ENCODE measurements at places on chromosomes 11 and 22.
A peak's percentile ranks its signal among the peaks of the same experiment; 100 is the strongest.

- H3K4me1 ChIP-seq = peaks cover 4% of the 10 kb centered on the region
- H3K4me3 ChIP-seq = no peak overlapping the region
- H3K36me3 ChIP-seq = peaks cover 8% of the 10 kb centered on the region
- H3K27ac ChIP-seq = no peak overlapping the region
These were observed 5.5 kb downstream of the HRAS start for GRCh38 chr11:529728-530411.

DNA sequence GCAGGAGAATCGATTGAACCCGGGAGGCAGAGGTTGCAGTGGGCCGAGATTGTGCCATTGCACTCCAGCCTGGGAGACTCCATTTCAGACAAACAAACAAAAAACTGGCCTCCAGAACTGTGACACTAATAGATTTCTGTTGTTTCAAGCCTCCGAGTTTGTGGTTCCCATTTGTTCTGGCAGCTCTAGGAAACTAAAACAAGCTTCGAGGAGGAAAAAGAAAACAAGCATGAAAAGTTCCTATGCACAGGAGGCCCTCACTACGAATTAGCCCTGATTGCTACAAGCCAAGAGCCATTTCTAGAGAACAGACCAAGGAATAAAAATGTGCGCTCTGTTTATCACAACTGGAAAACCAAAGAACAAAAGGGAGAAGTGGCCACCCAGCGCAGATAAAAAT is 47.8 kb upstream of the SHANK2 start:
- H3K36me3 ChIP-seq = no peaks in the 10 kb centered on the region
- DNase-seq = no peak
- no peak overlapping the region for H3K27ac ChIP-seq
- peaks cover 4% of the 10 kb centered on the region for H3K27me3 ChIP-seq

GRCh38 chr11:79269611-79270307 is 171.1 kb downstream of the TENM4 start:
- H3K4me3 ChIP-seq = no peak overlapping the region
- H3K27me3 ChIP-seq = no peaks in the 10 kb centered on the region
- no peaks in the 10 kb centered on the region for H3K4me1 ChIP-seq
- no peak for DNase-seq
- no peaks in the 10 kb centered on the region for H3K36me3 ChIP-seq

DNA sequence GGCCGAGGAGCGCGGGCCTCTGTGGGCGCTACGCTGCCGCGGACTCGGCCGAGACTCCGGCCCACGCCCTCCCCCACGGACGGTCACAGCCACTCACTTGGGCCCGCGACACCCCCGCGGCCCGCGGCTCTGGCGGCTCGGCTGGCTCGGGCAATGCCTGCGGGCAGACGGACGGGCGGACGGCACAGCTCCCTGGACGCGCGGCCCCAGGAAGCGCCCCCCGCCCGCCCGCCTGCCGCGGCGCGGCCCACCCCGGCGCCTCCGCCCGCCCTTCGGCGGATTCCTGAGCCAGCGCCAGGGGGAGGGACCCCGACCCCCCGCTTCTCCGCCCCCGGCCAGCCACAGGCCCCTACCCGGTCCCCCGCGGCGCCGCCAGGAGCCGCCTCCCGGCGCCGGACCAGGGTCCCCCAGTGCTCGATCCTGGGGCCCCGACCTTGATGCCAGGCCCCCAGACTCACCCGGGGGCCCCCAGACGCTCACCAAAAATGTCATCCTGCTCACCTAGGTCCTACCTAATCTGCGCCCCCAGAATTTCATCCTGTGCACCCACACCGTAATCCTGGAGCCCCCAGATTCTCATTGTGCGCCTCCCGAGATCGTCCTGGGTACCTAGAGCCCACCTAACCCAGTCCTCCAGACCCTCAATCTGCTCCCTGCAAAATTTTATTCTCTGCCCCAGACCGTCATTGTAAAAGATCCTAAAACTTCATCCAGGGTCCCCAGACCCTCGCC is at the start of gene EFEMP2:
Gene EFEMP2, minus strand, starts transcription at position 215 of the 732 bp plus-strand sequence. CDS start 446 bp downstream, outside the sequence.
- peak within 1 kb of the TSS; percentile 85 for H3K4me3 ChIP-seq
- H3K27me3 ChIP-seq = peaks cover 34% of the 10 kb centered on the region
- H3K27ac ChIP-seq = peak within 1 kb of the TSS; percentile 75
- H3K36me3 ChIP-seq = peaks cover 5% of the 10 kb centered on the region
- peaks cover 47% of the 10 kb centered on the region for H3K4me1 ChIP-seq

DNA sequence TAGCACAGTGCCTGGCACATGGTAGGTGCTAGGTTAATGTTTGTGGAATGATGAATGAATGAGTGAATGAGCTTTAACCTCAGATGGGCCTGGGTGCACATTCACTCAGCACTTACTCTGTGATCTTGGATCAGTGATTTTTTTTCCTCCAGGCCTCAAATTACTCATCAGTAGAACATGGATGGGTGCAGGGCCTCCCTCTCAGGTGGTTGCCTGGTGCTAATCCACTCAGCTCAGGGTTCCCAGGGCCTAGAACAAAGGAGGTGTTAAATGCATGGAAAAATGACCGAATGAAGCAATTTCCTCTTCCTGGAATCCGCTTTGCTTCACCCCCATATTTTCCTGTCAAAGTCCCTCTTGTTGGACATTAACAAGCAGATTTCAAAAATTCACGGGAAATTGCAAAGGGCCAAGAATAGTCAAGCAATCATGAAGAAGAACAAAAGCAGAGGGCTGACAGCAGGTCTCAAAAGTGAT is 93.5 kb downstream of the MYEOV start:
- DNase-seq = peak; percentile 2
- H3K4me3 ChIP-seq = no peak overlapping the region
- H3K4me1 ChIP-seq = no peaks in the 10 kb centered on the region
- H3K27me3 ChIP-seq = no peaks in the 10 kb centered on the region
- H3K36me3 ChIP-seq = no peaks in the 10 kb centered on the region

GRCh38 chr22:46419754-46420571 is 84.4 kb downstream of the TRMU start:
- no peaks in the 10 kb centered on the region for H3K36me3 ChIP-seq
- peaks cover under 1% of the 10 kb centered on the region for H3K27me3 ChIP-seq
- no peak for DNase-seq
- H3K27ac ChIP-seq = no peak overlapping the region

DNA sequence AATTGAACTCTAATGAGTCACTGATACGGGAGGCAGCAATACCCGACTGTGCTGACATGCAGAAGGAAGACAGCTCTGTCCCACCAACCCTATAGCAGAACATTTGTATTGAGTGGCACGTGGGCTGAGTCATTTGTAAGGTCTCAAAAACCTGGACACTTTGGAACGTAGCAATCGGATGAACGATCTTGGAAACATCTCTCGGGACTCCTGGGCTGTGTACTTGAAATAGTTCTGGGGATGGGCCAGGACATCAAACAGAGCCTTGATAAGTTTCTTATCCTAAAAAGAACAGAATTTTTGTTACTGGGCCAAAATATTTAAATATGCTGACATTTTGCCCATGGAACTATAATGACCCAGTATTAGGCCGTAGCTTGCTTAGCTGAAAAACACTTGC is 17.1 kb upstream of the NRIP3 start:
- H3K4me3 ChIP-seq = no peak overlapping the region
- H3K4me1 ChIP-seq = peaks cover 23% of the 10 kb centered on the region
- H3K36me3 ChIP-seq = no peaks in the 10 kb centered on the region
- no peak overlapping the region for H3K27ac ChIP-seq
- H3K27me3 ChIP-seq = peaks cover 31% of the 10 kb centered on the region
- no peak for DNase-seq

DNA sequence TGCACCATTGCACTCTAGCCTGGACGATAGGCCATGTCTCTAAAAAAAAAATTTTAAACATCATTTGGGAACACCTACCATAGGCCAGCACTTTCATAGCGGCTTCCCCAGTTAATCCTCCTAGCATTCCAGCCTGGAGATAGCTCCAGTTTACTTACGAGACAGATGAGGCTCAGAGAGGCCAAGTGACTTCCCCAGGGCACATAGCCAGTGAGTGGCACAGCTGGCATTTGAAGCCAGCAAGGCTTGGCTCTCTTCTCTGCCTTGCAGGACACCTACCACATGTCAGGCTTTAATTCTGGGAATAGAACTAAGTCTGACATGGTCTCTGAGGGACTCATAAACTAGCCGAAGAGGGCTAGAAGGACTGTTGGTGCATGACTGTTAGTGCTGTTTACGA is 4.9 kb upstream of the TAGLN start:
- H3K36me3 ChIP-seq = peaks cover 5% of the 10 kb centered on the region
- peak; percentile 12 for DNase-seq
- no peak overlapping the region for H3K4me3 ChIP-seq
- no peaks in the 10 kb centered on the region for H3K27me3 ChIP-seq
- peaks cover 11% of the 10 kb centered on the region for H3K4me1 ChIP-seq

DNA sequence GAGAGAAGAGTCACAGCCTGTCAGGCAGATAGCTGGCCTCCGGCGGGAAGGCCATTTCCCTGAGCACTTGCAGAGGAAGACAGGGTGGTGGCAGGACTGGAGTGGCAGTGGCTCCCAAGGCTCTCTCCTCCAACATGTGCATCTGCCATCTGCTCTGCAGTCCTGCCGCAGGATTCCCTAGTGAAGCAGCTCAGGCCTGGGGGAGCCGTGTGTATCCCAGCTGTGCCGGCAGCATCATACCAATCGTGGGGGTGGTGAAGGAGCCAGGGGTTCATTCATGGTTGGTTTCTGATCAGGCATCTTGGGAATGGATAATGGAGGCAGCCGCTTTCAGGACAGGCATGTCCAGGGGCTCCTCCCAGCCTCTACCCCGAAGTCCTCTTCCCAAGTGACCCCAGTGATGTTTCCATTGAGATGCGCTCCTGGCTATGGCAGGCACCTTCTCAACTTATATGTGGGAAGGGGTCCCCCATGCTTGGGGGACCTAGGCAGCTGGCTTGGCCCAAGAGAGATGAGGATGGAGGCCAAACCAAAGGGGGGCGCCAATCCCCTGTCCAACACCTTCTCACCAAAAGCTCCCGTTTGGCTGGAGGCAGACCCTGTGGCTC is 6.1 kb downstream of the TAGLN start:
- DNase-seq = no peak
- H3K4me1 ChIP-seq = no peaks in the 10 kb centered on the region
- peak overlapping the region; percentile 37 for H3K27ac ChIP-seq
- H3K4me3 ChIP-seq = no peak overlapping the region

GRCh38 chr11:19181531-19182261 is 20.1 kb downstream of the CSRP3 start:
- H3K36me3 ChIP-seq = peaks cover 11% of the 10 kb centered on the region
- DNase-seq = no peak
- H3K27ac ChIP-seq = no peak overlapping the region
- H3K27me3 ChIP-seq = no peaks in the 10 kb centered on the region

- H3K36me3 ChIP-seq = no peaks in the 10 kb centered on the region
- no peak overlapping the region for H3K4me3 ChIP-seq
- peaks cover 57% of the 10 kb centered on the region for H3K27me3 ChIP-seq
- H3K4me1 ChIP-seq = no peaks in the 10 kb centered on the region
These were observed 15.8 kb downstream of the CHST1 start for GRCh38 chr11:45649544-45650165.

- DNase-seq = no peak
- no peaks in the 10 kb centered on the region for H3K27me3 ChIP-seq
- H3K36me3 ChIP-seq = peaks cover 21% of the 10 kb centered on the region
- peak overlapping the region; percentile 87 for H3K27ac ChIP-seq
- peaks cover 47% of the 10 kb centered on the region for H3K4me1 ChIP-seq
These were observed 918 bp downstream of the CHORDC1 start for GRCh38 chr11:90221803-90222458.

DNA sequence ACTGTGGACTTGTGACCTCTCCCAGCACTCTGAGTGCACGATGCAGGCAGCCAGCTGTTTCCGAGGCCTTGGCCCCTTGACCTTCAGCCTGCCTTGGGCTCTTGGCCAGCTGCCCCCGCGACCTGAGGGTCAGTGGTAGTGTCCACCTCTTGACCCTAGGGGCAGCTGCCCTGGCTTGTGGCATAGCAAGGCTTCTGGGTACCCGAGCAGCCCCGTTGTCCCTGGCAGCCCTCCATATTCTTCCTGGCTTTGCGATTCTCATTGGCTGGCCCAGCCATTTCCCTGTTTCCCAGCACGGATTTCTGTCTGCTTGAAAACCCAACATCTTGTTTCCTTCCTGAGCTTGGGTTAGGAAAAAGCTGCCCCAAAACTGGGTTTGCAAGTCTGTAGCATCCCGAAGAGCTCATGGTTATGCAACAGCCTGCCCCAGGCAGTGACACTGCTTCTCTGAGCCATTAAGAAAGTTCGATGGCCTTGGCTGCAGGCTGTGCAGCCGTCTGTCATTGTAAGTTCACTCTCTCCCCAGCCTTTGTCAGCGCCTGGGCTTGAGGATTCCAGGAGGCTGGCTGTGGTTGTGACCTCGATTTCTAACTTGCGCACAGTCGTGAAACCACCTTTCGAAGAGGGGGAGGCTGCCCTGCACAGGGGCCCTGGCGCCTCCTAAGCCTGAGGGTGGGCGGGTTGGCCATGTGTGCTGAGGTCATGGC is 48.8 kb downstream of the FBLN1 start:
- H3K27me3 ChIP-seq = peaks cover 15% of the 10 kb centered on the region
- H3K4me3 ChIP-seq = no peak overlapping the region
- no peaks in the 10 kb centered on the region for H3K36me3 ChIP-seq
- DNase-seq = no peak

GRCh38 chr11:76471382-76471781 is 26.6 kb downstream of the EMSY start:
- no peak overlapping the region for H3K27ac ChIP-seq
- no peak overlapping the region for H3K4me3 ChIP-seq
- no peaks in the 10 kb centered on the region for H3K4me1 ChIP-seq
- peaks cover 39% of the 10 kb centered on the region for H3K36me3 ChIP-seq
- H3K27me3 ChIP-seq = no peaks in the 10 kb centered on the region

GRCh38 chr11:36598051-36598450 is at the start of gene RAG2:
TSS of gene RAG2 (minus strand) at chr11:36598236. CDS start at chr11:36594168, 4,068 bp downstream.
- no peak within 1 kb of the TSS for H3K4me3 ChIP-seq
- DNase-seq = no peak
- H3K27ac ChIP-seq = no peak within 1 kb of the TSS
